ENCODE measurements at places on chromosomes 4 and X.

DNA sequence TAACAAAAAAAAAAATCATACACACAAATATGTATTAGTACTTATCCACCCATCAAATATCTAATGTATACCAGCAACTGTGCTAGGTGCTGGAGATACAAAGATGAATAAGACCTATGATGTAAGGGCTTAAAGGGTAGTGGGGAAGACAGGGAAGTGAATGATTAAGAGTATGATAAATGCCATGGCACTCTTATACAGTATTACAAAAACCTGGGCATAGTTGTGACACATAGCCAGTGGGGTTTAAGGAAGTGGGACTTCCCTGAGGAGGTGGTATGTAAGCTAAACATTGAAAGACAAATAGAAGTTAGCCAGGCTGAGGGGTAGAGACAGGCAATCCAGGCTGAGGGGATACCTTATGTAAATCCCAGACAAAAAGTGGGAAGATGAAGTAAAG lies 23.5 kb downstream of the CHM start:
- no peak for DNase-seq

DNA sequence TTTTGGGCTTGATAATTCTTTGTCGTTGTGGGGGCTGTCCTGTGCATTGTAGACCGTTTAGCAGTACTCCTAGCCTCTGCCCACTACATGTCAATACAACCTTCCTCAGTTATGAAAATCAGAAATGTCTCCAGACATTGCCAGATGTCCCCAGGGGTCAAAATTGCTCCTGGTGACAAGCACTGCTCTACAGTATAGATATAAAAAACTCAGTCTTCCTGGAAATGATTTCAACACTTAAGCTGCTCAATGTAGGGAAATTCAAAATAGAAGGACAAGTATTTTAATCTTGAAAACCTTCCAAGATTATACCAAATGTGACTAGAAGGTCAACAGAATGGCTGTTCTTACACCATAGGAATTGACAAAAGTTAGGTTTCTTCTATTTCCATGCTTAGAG lies 288.7 kb upstream of the MAGEB2 start:
- no peak for DNase-seq

- DNase-seq: no peak
These were observed 61.4 kb downstream of the KLHL4 start for GRCh38 chrX:87578978-87579377.

- DNase-seq: peak; percentile 82
These were observed 292.2 kb downstream of the ZIC3 start for GRCh38 chrX:137858106-137858505.

- no peak for DNase-seq
These were observed 57.9 kb upstream of the TMPRSS11A start for GRCh38 chr4:68021185-68021584.

DNA sequence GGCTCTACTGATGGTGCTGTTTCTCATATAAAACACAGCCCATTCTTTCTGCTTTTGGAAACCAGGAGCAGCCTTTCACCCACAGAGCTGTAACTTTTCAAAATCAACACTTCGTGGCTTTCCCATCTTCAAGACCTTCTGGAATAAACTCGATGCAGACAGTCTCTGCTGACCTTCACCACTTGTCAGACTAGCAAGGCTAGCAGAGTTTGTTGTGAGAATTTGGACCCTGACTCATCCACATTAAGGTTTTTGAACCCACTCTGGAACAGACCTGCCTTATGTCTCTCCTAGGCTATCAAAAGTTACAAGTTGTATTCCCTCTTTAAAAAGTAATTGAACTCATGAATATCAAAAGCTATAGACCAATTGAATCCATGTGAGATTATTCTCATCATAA lies 88.6 kb downstream of the MAML3 start:
- no peak for DNase-seq

DNA sequence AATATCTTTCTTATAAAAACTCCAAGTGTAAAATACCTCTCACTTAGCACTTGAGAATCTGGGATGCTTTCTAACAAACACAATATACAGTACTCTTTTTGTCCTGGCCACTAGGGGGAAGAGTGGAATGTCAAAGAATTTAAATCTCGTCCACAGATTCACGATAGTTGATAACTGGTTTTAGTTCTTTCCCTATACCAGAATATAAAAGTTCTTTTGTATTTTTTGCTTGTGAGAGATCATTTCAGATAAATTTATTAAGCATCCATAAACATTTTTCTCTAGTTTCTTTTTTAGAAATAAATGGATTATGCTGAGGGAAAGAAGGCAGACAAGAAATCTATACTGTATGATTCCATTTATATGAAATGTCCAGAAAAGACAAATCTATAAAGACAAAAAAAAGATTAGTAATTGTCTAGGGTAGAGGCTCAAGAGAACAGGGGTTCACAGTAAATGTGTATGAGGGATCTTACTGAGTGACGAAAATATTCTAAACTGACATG lies 50.4 kb downstream of the MGARP start:
- peak; percentile 27 for DNase-seq

DNA sequence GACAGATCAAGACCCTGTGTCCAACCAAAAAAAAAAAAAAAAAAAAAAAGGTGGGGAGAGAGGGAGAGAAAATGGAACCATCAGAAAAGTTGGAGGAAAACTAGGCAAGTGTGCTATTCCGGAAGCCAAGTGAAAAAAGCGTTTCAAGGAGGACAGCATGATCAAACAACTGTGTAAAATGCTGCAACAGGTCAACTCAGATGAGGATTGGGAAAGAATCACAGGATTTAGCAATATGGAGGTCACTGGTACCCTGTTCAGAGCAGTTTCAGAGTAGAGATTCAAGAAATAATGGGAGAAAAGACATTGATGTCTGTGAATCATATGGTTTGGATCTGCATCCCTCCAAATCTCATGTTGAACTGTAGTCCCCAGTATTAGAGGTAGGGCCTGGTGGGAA lies 47.5 kb downstream of the TIGD4 start:
- no peak for DNase-seq

DNA sequence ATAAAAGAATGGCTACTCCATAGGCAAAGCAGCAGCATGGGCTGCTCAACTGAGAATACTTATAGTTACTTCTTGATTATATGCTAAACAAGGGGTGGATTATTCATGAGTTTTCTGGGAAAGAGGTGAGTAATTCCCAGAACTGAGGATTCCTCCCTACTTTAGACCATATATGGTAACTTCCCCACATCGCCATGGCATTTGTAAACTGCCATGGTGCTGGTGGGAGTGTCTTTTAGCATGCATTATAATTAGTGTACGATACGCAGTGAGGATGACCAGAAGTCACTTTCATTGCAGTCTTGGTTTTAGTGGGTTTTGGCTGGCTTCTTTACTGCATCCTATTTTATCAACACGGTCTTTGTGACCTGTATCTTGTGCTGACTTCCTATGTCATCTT lies 141.5 kb downstream of the MAGEB17 start:
- no peak for DNase-seq

- peak; percentile 9 for DNase-seq
These were observed 65.7 kb upstream of the FGF13 start for GRCh38 chrX:138777230-138777629.

DNA sequence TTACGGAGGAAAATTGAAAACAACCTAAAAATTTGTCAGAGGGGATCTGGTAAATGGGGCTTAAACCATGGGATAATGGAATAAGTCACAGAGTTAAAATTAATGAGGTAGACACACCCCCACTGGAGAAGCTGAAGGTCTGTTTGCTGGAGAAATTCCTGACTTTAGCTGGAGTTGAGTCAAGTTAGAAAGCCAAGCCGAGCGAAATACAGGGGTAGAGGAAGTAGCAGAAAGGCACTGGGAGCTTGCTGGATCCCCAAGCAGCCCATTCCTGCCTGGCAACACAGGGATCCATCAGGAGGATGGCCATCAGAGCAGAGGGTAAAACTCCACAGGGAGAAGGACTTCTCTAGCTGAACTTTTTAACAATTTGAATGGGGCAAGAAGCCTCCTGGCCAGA lies 163.8 kb downstream of the ATRX start:
- no peak for DNase-seq

GRCh38 chr4:53852343-53852742 lies 212.1 kb downstream of the CHIC2 start:
- DNase-seq: no peak

GRCh38 chr4:17492058-17492741 lies 19.7 kb downstream of the QDPR start:
- DNase-seq: no peak

GRCh38 chr4:58042176-58042575 lies 932.0 kb upstream of the IGFBP7 start:
- DNase-seq: no peak
